ENCODE measurements at places on chromosomes 7 and 10. TPM values are rescaled to one million over a fixed set of nuclear protein-coding genes. Genes with fewer than 3 reads are reported as not detected.
A peak's percentile ranks its signal among the peaks of the same experiment; 100 is the strongest.

DNA sequence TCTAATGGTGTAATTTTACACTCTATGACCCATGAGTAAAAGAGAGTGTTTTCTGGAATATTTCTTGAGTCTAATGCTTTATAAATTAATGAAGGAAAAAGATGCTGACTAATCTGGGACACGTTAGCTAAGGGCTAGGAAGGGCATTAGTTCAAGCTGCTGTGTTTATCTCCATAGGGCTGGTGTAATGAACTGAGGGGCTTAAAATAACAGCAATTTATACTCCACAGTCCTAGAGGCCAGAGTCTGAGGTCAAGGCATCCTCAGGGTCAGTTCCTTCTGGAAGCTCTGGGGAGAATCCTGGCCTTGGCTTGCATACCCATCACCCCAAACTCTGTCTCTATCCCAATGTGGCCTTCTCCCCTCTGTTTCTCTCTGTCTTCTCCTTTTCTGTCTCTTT lies 105.2 kb upstream of the PFKP start:
- no peak for DNase-seq

Gene SH2D4B
- 0.10 TPM for total RNA-seq

GRCh38 chr7:68770649-68771048 lies 827.6 kb upstream of the AUTS2 start:
- no peak for DNase-seq

DNA sequence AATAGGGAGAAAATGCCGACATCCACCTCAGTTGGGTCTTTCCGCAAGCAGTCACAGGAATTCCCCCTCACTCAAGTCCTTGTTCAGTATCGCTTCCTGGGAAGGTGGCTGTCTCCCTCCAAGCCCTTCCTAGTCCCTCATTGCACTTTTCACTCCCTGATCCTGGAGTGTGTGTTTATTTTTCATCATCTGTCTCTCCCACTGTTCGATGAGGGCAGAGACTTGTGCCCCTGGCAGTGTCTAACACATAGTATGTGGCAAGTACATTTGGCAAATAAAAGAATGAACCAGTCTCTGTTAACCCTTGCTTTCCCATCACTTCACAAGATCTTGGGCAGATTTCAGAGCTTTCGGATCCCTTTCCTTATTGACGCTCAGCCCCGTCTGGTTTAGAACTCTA lies 24.0 kb upstream of the CACUL1 start:
- DNase-seq: no peak

GRCh38 chr7:157627646-157628045 lies 290.8 kb downstream of the DNAJB6 start:
- DNase-seq: peak; percentile 22

- peak; percentile 54 for DNase-seq
Measured at GRCh38 chr10:52308251-52309031, 5.6 kb upstream of the DKK1 start.

GRCh38 chr10:63368365-63368764 lies 97.4 kb downstream of the JMJD1C start:
- no peak for DNase-seq

GRCh38 chr7:20534543-20534942 lies 80.9 kb upstream of the ABCB5 start:
- DNase-seq: no peak

DNA sequence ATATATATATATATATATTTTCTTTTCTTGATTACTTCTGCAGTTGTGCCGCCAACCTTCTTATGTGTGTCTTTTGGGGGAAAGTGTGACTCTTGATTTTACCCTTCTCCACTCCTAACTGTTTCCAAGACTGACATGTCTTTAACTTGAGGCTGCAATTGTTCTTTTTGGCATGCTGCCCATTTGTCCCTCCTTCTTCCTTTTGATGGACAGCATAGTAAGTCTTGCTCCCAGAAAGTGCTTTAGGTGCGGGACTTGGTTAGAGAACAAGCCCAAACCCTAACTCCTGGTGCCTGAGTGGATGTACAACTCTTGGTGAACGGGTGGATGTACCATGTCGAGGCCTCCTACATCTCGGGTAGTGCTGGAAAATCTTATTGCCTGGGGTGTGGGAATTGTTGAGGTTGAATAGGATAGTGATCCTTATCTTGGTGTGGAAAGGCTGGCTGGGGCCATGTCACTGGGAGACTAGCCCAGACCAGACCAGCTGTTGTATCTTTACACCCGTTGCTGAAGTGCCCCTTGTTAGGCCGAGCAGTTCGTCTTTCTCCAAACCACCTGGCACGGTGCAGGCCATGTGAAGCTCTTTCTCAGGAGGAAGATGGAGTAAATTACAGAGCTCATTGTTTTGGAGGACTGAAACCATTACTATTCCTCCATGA lies 16.3 kb downstream of the TCF7L2 start:
- peak; percentile 41 for DNase-seq

DNA sequence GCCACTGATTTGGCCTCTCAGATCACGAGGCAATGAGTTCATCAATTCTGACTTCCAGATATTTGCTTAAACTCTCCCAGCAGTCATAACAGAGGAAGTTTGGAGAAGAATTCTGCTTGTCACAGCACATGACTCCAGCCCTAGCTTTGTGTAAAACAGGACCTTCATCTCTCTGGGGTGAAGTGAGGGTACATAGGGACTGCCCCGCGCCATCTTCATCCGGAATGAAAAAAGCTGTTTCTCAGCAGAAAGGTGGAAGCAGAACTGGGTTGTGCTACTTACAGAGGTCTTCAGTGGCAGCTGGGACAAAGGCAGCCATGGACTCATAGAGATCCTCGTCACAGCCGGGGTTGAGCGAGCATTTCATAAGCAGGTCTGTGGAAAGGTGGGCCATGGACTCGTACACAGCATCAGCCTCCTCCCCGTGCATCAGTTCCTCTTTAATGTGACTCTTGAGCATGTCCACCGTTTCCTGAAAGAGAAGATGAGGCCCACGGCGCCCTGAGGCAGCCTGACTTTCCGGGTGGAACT lies 58.4 kb upstream of the TM9SF3 start:
- DNase-seq: no peak

DNA sequence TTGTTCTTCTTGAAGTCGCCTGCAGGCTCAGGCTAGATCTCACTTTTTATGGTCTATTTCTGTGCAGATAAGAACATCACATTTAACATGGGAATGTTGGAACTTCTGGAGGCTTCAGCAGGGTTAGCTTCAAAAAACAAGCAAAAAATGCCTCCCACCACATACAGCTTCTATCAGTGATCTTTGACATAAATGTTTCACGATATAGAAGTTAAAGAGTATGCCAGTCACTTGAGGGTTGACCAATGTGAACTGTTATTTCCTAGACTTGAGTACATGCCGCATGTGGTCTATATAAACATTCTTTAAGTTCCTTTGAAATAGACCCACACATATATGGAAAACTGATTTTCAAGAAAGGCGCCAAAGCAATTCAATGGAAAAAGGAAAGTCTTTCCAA lies 219.2 kb upstream of the KLF14 start:
- no peak for DNase-seq

Gene DYNC1I1
- 2.5 TPM for total RNA-seq

Gene CUZD1
- 0.48 TPM for total RNA-seq
